Stimulated activated CD8-positive, alpha-beta memory T cell treated with anti-CD3 and anti-CD28 coated beads, Interleukin-4, amount 100 ng/mL, for 1 hour (primary cell): ENCODE measurements at places on chromosomes 12 and 14.

GRCh38 chr12:108475396-108475795 lies 39.7 kb upstream of the FICD start:
- DNase-seq, result no peak

DNA sequence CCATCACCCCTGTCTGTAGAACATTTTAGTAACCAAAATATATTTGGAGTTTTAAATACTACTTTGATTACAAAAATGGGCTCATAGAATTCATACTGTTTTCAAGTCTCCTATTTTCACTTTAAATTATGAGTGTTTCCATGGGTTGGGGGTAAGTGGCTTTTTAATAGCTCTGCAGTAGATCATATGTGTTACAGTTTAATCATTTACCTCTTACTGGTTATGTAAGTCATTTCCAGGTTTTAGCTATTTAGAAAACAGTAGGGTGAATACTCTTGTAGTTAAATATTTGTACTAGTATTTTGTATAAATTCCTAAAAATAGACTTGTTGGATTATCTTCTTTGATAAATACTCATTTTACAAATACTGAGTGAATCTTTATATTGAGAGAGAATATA lies 8.2 kb downstream of the PCNX1 start:
- no peak for DNase-seq

DNA sequence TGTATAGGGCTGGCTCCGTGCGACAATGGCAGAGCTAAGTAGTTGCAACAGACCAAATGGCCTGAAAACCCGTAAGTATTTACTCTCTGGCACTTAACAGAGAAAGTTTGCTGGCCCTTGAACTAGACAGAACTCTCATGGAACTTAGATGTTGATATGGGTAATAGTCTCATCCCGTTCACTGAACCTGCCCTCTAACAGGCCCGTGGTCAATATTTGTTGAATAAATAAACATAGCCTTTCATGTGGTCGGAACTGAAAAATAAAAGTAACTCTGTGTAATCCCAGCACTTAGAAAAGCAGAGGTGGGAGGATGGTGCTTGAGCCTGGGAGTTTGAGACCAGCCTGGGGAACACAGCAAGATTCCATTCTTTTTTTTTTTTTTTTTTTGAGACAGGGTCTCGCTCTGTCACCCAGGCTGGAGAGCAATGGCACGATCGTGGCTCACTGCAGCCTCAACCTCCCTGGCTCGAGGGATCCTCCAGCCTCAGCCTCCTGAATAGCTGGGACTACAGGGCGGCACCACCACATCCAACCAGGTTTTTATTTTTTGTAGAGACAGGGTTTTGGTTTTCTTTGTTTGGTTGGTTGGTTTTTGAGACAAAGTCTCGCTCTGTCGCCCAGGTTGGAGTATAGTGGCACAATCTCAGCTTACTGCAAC lies 29.7 kb downstream of the KDM2B start:
- no peak for DNase-seq

- DNase-seq, result no peak
These were observed 1.9 kb downstream of the CACNA2D4 start for GRCh38 chr12:1916371-1917171.

- no peak for DNase-seq
These were observed 165.4 kb downstream of the DERA start for GRCh38 chr12:16076557-16076956.

GRCh38 chr14:99818503-99819036 lies 25.4 kb downstream of the EML1 start:
- no peak for DNase-seq

DNA sequence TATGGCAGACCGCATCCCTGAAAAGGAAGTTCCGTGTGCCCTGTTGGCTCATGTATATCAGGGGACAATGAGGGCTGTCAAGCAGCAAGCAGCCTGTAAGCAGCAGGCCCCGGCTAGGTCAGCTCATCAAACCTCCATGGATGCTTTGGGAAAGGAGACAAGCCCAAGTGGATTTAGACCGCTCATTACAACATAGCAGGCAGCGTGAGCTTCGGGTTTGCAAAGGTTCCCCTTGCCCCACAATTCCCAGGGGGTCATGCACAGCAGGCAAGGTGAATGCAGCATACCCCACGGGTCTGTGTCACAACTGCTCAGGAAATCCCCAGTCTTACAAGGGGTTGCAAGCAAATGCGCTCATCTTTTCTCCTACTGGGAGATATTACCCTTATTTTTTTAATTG lies 54.6 kb downstream of the KCNK13 start:
- no peak for DNase-seq

DNA sequence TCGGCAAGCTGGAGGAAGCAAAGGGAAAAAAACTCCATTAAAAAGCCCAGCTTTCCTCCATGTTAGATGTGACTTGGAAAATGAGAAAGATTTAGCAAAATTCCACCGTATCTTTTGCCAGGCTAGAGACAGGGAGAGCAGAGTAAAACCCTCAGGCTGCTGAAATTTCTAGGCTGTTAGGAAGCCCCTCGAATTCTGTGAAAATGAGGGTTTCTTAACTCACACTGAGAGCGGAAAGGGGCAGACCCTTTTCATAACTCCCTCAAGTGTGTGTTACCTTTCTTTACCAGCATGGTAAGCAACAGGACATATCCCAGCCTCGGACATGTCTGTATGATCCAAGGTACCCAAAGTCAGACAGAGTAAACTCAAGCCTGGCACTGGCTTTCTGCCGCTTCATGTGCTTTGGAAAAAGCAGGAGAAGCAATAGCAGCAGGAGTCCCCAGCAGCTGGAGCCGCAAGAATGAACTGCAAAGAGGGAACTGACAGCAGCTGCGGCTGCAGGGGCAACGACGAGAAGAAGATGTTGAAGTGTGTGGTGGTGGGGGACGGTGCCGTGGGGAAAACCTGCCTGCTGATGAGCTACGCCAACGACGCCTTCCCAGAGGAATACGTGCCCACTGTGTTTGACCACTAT lies at the start of gene RHOJ:
RHOJ (plus strand) TSS at position 37 of the 637 bp plus-strand sequence; CDS start at position 464, 427 bp downstream.
- DNase-seq, result no peak

DNA sequence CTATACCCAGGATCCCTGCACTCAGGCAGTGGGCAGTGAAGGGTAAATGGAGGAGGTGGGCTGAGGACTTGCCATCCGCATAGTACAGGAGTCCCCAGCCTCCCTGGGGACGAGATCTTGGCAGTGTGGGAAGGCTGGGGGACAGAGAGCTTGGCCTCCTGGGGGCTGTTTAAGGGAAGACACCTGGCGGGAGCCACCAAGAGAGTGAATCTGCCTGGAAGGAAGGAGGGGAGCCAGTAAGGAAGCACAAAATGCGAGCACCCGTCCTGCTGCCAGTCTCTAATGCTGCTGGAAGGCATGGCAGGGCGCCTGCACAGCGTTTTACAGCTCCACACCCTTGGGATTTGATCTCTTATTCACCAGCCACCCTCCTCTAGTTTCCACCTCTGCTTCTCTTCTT lies 7.4 kb upstream of the KRT2 start:
- no peak for DNase-seq

GRCh38 chr12:210277-211141 lies 3.4 kb downstream of the SLC6A12 start:
- no peak for DNase-seq

- no peak for DNase-seq
These were observed 28.0 kb downstream of the PXN start for GRCh38 chr12:120237360-120238171.

- DNase-seq, result no peak
These were observed at the start of gene ESR2 for GRCh38 chr14:64293976-64294671. Gene ESR2 (minus strand): TSS chr14:64294371. CDS start chr14:64282985, 11,386 bp downstream.

- DNase-seq, result no peak
These were observed 1.8 kb downstream of the NOVA1 start for GRCh38 chr14:26595926-26596542.

DNA sequence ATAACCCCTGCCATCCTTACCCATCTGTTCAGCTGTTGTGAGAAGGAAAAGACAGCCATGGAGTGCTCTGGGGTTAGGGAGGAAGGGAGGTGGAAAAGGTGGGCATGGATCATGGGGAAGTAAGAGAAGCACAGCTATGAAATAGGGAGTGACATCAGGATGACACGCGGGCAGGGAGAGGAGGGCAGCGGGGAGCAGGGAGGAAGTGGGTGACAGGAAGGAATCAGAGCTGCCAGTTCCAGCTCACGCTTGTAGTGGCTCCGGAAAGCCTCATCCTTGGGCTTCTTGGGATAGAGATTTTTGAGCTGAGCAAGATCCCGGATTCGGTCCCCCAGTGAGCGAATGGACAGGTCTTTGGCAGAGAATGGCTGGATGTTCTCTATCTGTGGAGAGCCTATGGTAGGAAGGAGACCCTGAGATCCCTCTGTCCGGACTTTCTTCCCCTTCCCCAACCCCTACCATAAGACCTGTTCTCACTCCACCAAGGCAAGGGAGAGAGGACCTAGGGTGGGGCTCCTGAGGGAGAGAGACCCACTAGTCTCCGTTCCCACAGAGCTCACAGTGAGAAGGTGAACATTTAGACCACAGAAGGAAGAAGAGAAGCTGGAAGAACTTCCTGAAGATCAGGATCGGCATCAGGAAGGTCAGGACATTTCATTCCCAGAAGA lies 10.3 kb downstream of the NAB2 start:
- no peak for DNase-seq

GRCh38 chr12:60101715-60102114 lies 505.9 kb downstream of the SLC16A7 start:
- no peak for DNase-seq

DNA sequence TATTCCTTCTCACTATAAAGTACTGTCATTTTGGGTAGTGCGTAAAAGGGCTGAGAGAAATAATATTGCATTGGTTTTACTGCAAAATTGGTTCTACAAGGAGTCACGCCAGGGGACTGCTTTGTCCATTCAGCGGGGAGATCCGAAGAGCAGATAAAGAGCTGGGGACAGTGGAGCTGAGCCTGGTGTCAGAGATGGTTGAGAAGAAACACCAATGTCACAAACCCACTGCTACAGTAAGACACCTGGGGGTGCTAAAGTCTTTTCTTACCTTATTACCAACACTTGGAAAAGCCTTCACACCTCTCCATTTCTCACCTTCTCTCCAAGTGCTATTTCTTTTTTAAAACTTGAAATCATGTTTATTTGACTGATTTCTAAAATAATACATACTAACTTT lies 14.1 kb downstream of the IL31 start:
- DNase-seq, result no peak

DNA sequence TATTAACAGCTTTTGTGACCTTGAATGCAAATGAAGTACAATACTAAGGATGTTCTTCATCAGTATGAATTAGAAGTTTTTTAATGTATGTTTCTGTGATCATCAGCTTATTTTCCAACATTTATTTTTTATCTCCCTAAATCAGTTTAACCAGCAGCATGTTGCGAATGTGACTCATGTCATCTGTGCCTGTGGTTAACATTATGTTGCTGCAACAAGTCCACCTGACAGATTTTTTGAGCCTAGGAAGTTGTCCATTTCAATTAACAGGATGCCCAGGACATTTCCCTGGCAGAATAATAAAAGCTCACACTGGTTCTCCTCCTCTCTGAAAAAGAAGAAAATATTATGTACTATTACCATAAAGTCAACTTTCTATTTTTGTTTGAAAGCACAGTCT lies 155.5 kb downstream of the SYT1 start:
- DNase-seq, result no peak

DNA sequence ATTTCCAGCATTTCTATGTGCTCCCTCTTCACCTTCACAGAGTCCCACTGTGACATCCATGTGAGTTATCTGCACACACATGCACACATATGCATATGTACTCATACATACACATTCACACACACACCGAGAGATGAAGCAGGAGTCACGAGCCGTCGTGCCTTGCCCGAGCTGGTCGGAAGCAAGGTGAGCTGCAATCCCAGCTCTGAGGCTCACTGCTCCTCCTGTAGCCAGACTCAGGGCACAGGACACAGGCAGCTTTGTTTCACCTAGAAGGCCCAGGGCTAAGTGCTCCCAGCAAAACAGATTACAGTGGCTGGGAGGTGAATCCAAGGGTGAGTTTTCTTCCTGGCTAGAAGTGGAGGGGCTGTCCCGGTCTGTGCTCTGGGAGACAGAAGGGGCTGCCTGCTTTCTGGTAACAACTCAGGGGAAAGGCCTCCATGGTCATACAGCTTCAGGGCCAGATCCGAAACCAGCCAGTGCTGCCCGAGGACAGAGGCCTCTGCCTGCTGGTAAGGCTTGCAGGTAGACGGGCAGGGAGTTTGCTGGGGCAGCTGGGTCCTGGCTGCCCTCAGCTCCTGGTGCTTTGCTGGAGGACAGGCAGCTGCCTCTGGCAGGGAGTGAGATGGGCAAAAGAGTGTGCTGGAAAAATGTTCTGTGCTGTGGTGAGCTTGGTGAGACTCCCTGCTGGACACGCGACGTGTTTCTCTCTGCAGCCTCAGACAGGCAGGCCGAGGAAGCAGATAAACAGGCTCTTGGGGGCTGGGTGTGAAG lies 123.7 kb downstream of the CRACR2A start:
- DNase-seq, result no peak
